ENCODE measurements at places on chromosomes 4 and X.
A peak's percentile ranks its signal among the peaks of the same experiment; 100 is the strongest.

GRCh38 chr4:123588631-123589241 is 192.1 kb downstream of the SPRY1 start:
- DNase-seq: peak; percentile 23

DNA sequence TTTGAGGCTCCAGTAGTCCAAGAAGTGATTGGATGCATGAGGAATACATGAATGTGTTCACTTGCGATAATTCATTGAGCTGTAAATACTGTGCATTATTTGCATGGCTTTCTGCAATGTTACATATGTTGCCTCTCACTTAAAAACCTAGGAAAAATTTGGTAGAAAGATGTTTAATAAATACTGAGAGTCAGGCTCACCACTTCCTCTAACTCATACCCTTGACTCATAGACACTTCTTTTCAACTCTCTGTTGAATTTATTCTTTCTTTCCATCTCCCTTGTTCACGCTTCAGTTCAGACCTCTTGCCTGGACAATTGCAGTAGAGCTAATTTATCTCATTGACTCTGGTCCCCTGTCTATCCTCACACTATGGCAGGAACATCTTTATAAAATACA is 35.8 kb upstream of the LEF1 start:
- no peak for DNase-seq

GRCh38 chr4:150366487-150366999 is 215.4 kb upstream of the MAB21L2 start:
- DNase-seq: no peak

DNA sequence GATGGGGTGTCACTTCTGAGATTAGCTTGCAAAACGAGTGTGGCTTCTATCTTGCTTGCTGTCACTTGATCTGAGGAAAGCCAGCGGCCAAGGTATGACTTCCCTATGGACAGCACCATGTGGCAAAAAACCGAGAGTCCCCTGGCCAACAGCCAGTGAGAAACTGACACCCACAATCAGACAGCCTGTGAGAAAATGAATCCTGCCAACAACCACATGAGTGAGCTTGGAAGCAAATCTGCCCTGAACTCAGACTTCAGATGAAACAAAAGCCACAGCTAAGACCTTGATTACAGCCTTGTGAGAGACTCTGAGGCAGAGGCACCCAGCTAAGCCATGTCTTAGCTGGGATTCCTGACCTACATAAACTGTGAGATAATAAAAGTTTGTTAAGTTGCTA is 45.5 kb downstream of the PPP1R2C start:
- DNase-seq: no peak

GRCh38 chr4:75432683-75433082 is 81.5 kb downstream of the RCHY1 start:
- peak; percentile 1 for DNase-seq

DNA sequence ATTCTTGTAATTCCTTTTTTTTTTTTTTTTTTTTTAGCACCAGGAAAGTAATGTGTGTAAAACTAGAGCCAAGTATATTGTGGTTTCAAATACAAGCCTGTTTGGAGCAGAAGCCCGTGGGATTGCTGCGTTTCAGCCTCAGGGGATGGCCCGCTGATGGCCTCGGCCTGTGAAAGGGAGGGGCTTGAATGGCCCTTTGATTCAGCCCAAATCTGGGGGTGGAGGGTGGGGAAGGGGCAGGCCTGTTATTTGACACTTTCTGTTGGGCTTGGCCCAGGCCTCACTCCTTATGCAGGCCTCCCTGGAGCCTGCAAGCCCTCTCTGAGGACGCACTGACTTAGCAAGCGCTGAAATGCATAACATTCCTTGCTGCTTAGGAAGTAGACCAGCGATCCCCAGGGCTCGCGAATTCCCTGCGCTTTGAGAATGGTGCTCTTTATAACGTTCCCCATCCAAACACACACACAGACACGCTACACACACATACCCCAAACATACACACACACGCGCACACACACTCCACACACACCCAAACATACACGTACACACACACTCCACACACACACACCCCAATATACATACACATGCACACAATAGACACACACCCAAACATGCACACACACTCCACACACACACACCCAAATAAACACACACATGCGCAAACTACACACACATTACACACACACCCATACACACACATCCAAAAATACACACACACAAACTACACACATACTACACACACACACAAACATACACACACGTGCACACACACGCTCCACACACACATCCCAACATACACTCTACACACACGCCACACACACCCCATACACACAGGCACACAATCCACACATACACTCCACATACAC is 29.6 kb downstream of the TLR10 start:
- peak; percentile 99 for DNase-seq

DNA sequence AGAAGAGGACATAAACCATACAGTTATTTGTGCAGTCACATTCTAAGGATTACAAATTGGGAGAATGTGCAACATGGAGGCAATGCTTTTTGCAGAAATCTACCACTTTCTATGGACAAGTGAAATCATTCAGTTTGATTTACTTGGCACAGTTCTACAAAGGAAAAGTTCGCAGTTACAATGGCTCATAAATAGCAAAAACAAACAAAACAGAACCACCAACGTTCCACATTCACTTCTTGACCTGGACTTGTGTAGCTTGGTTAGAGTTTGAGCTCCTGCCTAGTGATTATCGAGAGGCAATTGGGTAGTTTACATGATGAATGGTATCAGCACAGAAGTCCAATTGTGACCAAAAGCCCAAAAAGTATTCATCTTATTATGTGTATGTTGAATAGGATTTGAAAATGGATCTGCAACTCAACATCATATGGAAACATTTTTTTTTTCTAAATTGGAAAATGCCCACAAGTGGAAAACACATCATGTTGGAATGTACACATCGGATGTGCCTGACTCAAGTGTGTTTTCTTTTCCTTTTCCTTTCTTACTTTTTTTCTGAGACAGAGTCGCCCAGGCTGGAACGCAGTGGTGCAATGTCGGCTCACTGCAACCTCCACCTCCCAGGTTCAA is 123.8 kb downstream of the LUZP4 start:
- DNase-seq: peak; percentile 66

GRCh38 chr4:83758285-83758684 is 222.4 kb downstream of the GPAT3 start:
- DNase-seq: no peak

DNA sequence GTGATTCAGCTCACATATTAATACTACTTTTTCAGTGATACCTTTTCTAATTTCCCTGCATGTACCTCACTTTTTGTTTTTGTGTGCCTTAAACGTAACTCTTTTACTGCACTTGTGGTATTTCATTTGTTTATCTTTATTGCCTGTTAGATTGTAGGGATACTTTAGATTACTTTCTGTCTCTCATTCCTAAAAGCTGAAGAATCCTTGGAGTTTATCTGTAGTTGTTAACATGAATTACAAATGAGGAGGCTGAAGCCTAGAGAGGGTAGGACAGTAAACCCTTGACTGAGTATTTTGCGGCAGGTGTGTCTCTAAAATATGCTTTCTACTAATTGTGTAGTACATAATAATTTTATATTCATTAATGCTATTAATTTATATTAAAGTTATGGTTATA is 34.9 kb downstream of the BMP2K start:
- DNase-seq: no peak

GRCh38 chrX:130197464-130197863 is 25.7 kb downstream of the RAB33A start:
- DNase-seq: no peak

GRCh38 chr4:148376151-148376550 is 66.1 kb downstream of the NR3C2 start:
- DNase-seq: peak; percentile 12

DNA sequence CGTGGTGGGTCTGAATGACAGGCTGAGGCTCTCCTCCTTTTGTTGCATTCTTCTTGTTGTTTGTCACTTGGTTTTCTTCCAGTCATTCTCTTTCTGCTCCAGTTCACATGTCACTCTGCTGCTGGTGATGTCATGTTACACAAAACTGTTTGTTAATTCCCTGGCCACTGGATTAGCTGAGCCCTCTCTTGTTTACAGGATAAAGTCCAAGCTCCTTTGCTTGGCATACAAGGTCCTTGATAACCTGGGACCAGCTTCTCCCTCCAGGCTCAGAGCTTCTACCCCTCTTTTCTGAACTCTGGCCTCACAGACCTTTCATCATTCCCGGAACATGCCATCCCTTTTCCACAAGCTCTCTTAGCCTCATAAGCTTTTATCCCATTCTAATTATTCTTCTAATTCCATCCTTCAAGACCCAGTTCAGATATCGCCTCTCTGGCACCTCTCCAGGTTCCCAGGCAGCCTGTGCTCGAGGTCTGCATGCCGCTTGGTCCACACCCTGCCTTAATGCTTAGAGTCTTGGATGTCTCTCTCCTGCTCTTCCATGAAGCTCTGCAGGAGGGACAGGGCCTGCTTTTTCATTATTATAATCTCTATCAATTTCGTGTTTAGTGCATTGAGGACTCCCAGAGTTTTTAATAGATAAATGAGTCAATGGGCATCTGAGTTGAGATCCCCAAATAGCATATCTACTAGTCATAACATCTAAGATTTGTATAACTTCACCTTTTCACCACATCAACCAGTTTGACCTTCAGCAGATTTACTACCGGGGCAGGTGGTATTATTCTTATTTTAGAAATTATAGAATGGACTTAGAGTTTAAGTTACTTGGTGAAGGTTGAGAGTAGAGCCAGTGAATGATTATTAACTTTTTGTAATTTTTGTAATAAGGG is 98.7 kb downstream of the TMEM131L start:
- peak; percentile 46 for DNase-seq

GRCh38 chrX:14344172-14344940 is 185.0 kb upstream of the GLRA2 start:
- peak; percentile 32 for DNase-seq

DNA sequence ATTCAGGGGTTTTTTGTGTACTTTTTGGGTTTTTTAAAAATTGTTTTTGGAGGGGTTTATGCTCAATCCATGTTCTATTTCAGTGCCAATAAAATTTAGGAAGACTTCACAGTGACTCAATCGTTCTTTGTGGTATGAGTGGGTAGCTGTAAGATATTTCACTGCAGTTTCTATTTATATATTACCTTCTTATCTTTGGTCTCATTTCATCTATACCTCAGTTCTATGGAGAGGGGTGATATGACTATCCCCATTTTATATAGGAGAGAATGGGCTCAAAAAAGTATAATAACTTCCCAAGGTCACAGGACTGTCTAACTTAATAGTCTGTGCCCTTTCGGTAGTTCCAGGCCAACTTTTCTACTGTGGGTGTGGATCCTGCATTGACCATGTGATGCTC is 74.4 kb downstream of the MSN start:
- no peak for DNase-seq

- no peak for DNase-seq
These were observed 1201.9 kb downstream of the STIM2 start for GRCh38 chr4:28062562-28062961.

GRCh38 chr4:36348403-36348938 is 67.1 kb downstream of the DTHD1 start:
- DNase-seq: no peak
